ENCODE measurements at places on chromosomes 13 and 19.
A peak's percentile ranks its signal among the peaks of the same experiment; 100 is the strongest.

GRCh38 chr13:51815848-51816247, 11.9 kb upstream of the DHRS12 start:
- DNase-seq: peak; percentile 61

DNA sequence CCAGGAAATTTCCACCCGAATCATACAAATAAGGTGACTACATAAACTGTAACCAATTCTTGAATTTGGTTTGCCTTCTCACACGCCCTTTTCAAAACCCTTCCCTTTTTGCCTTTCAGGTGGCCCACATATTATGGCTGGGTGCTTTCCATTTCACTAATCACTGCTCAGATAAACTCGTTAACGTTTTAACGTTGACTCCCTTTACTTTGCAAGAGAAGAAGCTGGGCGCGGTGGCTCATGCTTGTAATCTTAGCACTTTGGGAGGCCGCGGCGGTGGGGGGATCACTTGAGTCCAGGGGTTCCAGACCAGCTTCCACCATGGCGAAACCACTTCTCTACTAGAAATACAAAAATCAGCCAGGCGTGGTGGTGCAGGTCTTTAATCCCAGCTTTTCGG, 19.8 kb upstream of the ZNF91 start:
- peak; percentile 14 for DNase-seq

GRCh38 chr13:97369261-97369893, 64.6 kb upstream of the RAP2A start:
- DNase-seq: peak; percentile 8

DNA sequence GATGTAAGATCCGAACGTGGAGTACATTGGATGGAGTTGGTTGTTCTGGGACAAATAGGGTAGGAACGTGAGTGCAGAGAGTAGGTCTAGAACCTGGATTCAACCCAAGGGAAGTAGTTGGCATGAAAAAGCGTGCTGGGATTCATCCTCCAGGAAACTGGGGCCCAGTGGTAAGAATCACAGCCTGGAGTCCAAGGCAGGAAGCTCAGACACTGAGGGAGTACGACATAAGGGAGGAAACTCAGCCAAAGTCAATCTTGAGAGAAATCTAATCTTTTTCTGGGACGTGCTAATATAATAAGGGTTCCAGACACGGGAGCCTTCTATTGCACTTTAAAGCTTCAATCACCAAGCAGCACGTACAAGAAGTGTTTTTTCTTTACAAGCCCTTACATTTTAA, 46.4 kb downstream of the DLEU7 start:
- no peak for DNase-seq

- DNase-seq: peak; percentile 93
Observed at GRCh38 chr19:39792999-39793546, 14.4 kb downstream of the LEUTX start.
